Heart left ventricle (tissue), 16 donors: ENCODE measurements at places on chromosomes 6 and 20. TPM values are rescaled to one million over a fixed set of nuclear protein-coding genes. Genes with fewer than 3 reads are reported as not detected.

DNA sequence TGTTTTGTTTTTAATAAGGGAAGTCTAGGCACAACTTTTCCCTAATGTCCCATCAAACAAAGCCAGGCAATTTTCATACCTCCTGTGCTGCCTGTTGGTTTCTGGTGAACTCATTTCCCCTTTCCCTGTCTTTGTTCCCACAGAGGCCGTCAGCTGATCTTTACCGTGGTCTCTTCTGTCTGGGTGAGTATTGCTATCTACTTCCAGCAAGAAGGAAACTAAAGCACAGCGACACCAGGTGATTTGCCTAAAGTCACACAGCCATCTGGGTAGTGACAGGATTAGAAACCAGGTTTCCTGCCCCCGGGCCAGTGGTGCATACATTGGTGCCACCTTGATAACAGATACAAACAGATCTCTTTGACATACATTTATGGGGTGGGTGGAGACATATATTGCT is 59.6 kb downstream of the RAB44 start:
- H3K4me1 ChIP-seq: no peaks in the 10 kb centered on the region
- no peak for DNase-seq
- H3K4me3 ChIP-seq: no peak overlapping the region

DNA sequence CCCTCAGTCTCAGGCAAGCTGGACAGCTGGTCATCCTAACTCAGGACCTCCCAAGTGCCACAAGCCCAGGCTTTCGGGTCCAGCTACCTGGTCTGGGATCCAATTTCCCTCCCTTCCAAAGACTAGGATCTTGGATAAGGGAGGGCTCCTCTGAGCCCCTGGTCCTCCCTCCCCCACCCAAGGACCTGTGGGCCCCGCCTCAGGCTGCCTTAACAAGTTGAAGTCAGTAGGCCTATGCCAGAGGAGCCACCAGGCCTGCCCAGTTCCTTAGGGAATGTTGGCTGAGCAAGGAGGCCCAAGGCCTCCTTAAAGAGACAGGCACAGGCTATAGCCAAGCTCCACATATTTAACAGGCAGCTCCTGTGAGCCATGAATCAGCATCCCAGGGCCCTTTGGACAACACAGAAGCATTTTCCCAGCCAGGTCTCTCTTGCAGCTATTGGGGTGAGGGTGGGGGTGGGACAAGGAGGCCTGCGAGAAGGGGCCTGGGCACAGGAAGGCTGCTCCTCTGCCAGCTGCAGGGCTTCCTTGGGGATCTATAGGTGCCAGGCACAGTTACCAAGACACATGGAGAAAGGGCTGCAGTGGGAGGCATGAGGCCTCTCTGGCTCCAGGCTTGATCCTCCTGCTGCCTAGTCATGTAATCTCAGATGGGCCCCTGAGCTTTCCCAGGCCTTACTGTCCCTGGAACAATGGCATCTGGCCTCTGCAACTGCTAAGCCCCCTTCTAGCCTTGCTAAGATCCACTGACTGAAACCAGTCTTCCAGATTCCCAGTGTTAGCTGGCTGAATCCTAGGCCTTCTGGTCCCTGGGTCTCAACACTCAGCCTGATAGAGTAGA is 27.4 kb upstream of the NOL4L start:
- H3K36me3 ChIP-seq: no peaks in the 10 kb centered on the region
- H3K27me3 ChIP-seq: no peaks in the 10 kb centered on the region
- H3K4me1 ChIP-seq: no peaks in the 10 kb centered on the region
- no peak overlapping the region for H3K27ac ChIP-seq
- DNase-seq: no peak

The C20orf144 gene
- total RNA-seq: 0.13 TPM

DNA sequence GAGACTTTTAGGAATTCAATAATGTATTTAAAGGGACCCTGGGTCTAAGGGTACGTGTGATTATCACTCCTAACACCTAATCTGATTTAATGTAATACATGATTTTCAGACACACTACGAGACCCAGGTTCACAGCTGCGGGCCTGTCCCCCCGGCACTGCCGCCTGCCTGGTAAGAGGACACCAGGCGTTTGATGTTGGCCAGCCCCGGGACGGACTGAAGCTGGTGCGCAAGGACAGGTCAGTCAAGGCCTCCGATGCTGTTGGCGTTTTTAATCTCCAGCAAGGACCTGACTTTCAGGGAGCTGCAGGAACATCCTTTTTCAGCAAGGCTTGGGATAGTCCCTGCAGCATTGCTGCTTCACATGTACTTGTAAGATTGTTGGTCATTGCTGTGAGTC is 58.2 kb downstream of the IGF2R start:
- H3K27me3 ChIP-seq: no peaks in the 10 kb centered on the region
- H3K36me3 ChIP-seq: peaks cover 51% of the 10 kb centered on the region
- H3K4me3 ChIP-seq: no peak overlapping the region
- DNase-seq: no peak

GRCh38 chr20:2463616-2464365 is 6.8 kb downstream of the SNRPB start:
- H3K27ac ChIP-seq: no peak overlapping the region
- no peak for DNase-seq
- no peaks in the 10 kb centered on the region for H3K27me3 ChIP-seq
- H3K4me1 ChIP-seq: no peaks in the 10 kb centered on the region
- H3K36me3 ChIP-seq: peaks cover 95% of the 10 kb centered on the region

DNA sequence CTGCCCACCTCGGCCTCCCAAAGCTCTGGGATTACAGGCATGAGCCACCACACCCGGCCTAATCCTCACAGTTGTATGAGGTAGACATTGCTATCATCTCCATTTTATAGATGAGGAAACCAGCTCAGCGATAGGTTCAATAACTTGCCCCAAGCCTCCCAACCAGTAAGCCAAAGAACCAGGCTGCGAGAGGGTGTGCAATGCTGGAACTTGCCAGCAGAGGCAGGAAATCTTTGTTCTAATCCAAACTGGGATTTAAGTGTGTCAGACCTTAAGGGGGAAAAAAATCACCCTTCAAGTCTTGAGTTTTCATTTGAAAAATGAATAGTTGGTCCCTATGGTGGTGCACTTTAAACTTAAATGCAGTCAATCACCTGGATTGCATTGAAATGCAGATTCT is 20.1 kb upstream of the RNGTT start:
- DNase-seq: no peak
- no peaks in the 10 kb centered on the region for H3K27me3 ChIP-seq
- no peak overlapping the region for H3K27ac ChIP-seq
- peaks cover 7% of the 10 kb centered on the region for H3K4me1 ChIP-seq
- no peak overlapping the region for H3K4me3 ChIP-seq
- H3K36me3 ChIP-seq: no peaks in the 10 kb centered on the region
